Right cardiac atrium (tissue), 5 donors: ENCODE measurements at places on chromosomes 12 and 14. TPM values are rescaled to one million over a fixed set of nuclear protein-coding genes. Genes with fewer than 3 reads are reported as not detected.
A peak's percentile ranks its signal among the peaks of the same experiment; 100 is the strongest.

ISM2 gene
- total RNA-seq, result not detected

PLEK2 gene
- total RNA-seq, result 0.82 TPM

POLE2 gene
- 0.59 TPM for total RNA-seq

TCTN1 gene
- total RNA-seq, result 45.3 TPM

GPR132 gene
- total RNA-seq, result 0.80 TPM

P2RX2 gene
- not detected for total RNA-seq

GRCh38 chr12:130463275-130463658, 125.6 kb downstream of the PIWIL1 start:
- DNase-seq, result no peak

GRCh38 chr14:94921882-94922585, 152.1 kb upstream of the GSC start:
- no peak for DNase-seq

DNA sequence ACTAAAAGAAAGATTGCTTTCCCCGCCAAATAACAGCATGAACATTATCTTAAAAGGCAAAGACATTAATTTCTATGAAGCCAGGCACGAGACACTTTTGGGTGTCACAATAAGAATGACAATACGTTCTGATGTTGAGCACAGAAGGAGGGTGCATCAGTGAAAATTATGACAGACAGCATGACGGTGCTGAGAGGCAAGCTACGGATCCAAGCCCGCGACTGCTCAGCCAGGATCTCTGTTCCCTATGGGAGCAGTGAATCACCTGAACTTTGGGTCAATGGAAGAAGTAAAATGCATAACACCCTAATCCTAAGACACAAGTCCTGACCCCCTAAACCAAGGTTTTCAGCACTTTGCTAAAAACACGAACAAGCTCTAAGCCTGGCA, 51.7 kb downstream of the SLC25A47 start:
- DNase-seq, result no peak

DNA sequence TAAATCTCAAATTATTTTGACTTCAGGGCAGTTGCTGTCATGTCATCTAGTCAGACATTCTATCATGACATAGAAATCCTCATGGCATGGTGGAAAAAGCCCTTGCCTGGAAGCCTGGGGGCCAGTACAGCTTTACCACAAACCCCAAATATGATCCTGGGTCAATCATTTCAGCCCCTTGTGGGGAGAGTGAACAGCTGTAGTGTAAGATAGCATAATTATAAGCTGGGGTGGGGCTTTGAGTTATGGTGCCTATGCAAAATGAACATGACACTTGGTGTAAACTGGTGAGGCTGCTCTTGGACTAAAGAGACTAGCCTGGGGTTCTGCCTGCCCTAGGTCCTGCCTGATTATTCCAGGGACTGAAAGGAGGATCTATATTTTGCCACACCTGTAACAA, 207.7 kb upstream of the DDHD1 start:
- no peak for DNase-seq

- no peak for DNase-seq
Observed at GRCh38 chr12:49796155-49796554, 32.1 kb downstream of the NCKAP5L start.

GRCh38 chr12:42798811-42799438, 209.4 kb upstream of the PRICKLE1 start:
- no peak for DNase-seq

DNA sequence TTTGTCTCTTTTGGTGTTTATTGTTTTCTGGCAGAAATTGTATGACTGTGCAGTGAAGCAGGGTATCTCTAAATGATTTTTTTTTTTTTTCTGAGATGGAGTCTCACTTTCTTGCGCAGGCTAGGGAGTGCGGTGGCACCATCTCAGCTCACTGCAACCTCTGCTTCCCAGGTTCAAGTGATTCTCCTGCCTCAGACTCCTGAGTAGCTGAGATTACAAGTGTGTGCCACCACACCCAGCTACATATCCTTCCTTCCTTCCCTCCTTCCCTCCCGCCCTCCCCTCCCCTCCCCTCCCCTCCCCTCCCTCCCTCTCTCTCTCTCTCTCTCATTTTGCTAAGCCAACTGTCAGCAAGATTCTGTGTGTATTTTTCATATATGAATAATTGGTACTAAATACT, 94.4 kb downstream of the PPHLN1 start:
- DNase-seq, result no peak

DNA sequence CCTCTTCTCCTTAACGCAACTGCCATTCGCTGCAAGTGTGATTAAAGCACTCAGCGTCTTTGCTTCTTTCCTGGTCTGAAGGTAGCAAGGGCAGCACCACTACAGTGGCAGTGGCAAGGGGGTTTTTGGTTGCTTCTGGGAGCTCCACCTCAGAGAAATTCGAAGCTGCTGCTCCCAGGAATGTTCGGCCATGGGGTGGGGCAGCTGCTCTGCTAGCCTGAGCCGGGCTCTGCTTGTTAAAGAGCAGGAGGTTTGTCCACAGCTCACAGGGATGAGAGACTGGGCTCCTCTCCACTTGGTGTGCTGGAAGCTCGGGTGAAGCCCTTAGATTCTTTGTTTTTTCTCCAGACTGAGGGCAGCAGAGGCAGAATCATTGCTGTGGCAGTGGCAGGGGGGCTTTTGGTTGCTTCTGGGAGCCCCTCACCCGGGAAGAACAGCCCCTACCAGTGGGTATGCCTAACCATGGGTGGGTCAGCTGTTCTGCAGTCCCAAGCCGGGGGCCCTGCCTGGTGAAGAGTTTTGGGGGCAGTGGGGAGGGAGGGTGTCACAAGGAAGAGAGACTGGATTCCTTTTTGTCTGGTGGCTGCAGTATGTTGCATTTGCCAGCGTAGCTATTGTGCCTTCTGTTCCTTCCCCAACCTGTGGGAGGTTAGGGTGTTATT, 340.2 kb downstream of the AEBP2 start:
- DNase-seq, result peak; percentile 80

DNA sequence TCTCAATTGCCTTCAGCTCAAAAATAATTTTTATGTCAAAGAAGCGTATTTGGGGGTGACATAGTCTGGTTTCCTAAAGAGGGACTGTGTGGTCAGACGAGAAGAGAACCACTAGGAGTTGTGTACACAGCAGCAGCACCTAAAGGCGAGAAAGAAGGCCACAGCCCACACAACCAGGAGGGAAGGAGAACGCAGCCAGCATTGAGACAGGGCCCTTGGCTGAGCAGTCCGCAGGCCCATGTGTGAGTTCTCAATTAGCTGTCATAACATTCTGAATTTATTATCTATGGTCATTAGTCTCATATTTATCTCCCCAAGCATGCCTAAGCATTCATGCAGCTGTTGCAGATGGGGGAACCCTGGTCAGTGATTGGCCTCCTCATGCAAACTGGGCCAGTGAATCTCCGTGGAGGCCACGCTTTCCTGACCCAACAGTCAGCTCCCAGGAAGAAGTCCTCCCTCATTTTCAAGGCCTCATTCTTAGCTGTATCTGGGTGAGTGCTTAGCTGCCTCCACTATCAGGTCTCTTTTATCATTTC, 81.2 kb upstream of the ATF7IP start:
- DNase-seq, result peak; percentile 75

- DNase-seq, result no peak
Observed at GRCh38 chr12:104183443-104183842, 32.1 kb upstream of the TXNRD1 start.

GRCh38 chr12:57716305-57716704, 22.2 kb downstream of the AGAP2 start:
- DNase-seq, result no peak

DNA sequence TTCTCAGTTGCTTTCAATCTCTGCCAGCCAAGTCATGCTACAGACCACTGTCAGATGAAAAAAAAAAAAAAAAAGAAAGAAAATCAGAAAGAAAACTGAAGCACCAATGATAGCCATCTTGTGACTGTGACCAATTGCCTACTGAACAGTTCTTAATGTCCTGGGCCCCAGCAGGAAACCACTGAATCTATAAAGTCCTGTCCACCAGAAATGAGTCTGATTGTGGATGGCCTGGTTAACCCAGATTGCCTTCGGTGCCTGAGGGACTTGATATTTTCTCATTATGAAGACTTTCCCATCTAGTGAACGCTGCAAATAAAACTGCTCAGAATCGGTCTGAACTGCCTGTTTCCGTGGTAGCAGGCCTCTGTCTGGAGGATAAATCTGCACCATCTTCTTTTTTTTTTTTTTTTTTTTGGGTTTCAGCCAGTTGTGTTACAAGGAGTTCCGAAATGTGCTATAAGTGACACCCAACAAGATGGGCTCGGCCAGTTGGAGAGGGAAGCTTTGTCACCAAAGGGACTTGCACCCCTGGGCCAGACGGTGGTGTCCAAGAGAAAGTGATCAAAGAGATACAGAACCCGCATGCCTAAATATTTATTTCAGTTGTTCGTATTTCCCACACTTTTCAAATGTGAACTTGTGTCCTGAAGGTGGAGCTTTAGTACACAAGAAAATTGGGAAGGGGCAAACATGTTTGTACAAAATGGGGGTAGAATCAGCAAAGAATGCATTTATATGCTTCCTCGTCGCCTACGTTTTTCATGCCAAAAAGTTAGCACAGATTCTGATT, 3.0 kb upstream of the PLXNC1 start:
- DNase-seq, result no peak

- DNase-seq, result no peak
Observed at GRCh38 chr14:92997343-92998061, 74.6 kb downstream of the CHGA start.

GRCh38 chr14:76516884-76517283, 140.9 kb downstream of the ESRRB start:
- DNase-seq, result no peak

- no peak for DNase-seq
Observed at GRCh38 chr12:52245259-52245961, 12.4 kb downstream of the KRT7 start.

- no peak for DNase-seq
Observed at GRCh38 chr12:6784296-6784695, 5.0 kb upstream of the CD4 start.

GRCh38 chr12:33587354-33587753, 147.7 kb upstream of the SYT10 start:
- no peak for DNase-seq
